ENCODE measurements at places on chromosomes 2 and 18.

DNA sequence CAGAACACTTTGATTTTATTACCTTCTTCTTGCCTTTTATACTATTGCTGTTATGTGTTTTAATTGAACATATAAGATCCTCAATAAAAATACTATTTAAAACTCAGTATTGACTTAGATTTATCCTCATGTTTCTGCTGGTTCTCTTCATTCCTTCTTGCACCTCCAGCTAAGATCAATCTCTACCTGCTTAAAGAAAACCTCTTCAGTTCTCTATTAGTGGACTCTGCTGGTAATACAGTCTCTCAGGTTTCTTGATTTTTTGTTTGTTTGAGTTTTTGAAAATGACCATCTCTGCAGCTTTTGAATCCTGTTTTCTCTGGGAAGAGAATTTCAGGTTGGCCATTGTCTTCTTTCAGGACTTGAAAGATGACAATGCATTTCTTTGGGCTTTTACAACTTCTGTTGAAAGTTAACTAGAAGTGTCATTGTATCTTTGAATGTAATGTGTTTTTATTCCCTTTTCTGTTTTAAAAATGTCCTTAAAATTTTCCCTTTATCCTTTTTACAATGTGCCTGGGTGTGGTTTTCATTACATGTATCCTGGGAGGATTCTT is 29.8 kb upstream of the TMEM131 start:
- no peak for DNase-seq

DNA sequence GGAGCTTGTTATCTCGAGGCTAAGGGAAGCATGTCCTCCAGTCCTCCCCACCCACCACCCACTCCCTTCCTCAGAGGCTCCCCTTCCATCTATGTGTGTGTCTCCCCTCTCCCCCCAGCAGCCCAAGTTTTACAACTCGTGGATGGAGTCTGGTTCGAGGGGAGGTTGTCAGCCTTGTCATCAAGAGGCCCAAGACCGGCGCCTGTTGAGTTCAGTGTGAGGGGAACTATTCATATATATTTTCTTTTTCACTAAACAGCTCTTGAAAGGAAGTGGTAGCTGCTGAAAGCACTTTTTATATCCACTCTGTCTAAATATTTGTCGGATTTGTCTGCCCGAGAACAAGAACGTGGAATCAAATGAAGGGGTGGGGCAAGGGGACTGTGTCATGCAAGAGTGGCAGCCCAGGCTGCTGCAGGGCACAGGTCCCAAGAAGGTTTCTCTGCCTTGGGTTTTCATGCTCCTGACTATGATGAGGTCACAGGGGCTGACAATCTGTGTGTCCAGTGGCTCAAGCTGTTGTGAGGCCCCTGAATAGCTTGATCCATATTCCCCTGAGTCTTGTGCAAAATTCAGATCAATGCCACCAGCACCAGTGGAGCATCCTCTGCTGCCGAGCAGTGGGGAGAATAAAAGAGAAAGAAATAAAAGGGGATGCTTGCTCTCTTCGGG is 35.0 kb downstream of the NRP2 start:
- no peak for DNase-seq

DNA sequence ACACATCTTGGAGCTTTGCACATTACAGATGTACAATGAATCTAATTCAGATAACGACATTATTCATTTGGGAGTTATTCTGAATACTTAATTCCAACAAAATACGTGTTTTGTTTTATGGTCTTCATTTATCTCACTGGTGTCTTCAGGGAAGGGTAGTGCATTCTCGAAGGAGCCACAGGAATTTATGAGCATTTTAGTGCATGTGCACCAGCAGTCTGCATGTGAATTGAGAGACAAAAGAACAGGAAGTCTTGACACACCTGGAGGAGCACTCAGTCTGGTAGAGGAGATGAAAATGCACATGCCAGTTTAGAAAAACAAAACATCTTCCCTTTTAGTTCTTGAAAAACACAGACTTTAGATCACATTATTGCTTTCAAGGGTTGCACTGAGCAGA is 228.7 kb downstream of the LRATD1 start:
- DNase-seq: no peak

GRCh38 chr2:168090366-168091135 is 156.8 kb downstream of the STK39 start:
- no peak for DNase-seq

- no peak for DNase-seq
Measured at GRCh38 chr2:40343902-40344301, 108.0 kb downstream of the SLC8A1 start.

GRCh38 chr2:195659982-195660890 is 3.2 kb downstream of the SLC39A10 start:
- DNase-seq: peak; percentile 73

GRCh38 chr18:13500869-13501542 is 225.4 kb downstream of the FAM210A start:
- DNase-seq: no peak

GRCh38 chr2:15940661-15941480 is 521 bp downstream of the MYCN start:
- no peak for DNase-seq

DNA sequence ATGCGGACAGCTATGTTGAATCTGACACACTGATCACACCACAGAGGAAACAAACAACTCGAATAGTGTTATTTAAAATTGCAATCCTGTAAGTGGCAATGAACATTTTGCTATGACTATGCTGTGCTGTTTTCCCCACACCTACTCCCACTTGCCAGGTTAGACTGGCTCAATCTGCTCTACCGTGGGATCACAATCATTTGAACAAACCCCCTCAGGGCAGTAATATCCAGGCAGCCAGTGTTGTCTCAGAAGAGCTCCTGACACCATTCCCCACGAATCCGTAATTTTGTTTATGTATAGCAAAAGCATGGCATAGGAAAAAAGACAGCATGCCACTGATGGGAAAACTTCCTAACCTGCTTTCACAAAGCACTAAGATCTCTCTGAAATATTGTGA is 284.3 kb downstream of the ERBB4 start:
- no peak for DNase-seq

- no peak for DNase-seq
Measured at GRCh38 chr2:47002480-47003381, 87.1 kb upstream of the MCFD2 start.

GRCh38 chr2:128559533-128560515 is 241.2 kb upstream of the HS6ST1 start:
- no peak for DNase-seq

- DNase-seq: no peak
Measured at GRCh38 chr2:60548311-60548710, 5.1 kb downstream of the BCL11A start.

DNA sequence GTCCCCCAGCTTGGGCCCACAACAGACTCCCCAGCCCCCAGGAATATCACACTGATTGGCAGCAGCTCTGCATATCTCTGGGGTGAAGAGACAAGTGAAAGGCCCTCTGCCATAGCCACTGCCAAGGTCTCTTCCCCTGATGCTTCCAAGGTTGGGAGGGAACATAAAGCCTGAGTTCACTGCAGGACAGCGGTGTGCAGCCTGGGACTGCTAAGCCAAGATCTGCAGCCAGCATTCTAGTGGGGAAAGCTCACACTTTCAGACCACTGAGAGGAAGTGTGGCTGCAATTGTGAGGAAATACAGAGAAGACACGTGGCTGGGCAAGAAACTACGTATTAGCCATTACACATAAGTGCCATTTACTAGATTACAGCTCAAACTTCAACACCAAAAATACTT is 100.7 kb downstream of the MAIP1 start:
- no peak for DNase-seq

DNA sequence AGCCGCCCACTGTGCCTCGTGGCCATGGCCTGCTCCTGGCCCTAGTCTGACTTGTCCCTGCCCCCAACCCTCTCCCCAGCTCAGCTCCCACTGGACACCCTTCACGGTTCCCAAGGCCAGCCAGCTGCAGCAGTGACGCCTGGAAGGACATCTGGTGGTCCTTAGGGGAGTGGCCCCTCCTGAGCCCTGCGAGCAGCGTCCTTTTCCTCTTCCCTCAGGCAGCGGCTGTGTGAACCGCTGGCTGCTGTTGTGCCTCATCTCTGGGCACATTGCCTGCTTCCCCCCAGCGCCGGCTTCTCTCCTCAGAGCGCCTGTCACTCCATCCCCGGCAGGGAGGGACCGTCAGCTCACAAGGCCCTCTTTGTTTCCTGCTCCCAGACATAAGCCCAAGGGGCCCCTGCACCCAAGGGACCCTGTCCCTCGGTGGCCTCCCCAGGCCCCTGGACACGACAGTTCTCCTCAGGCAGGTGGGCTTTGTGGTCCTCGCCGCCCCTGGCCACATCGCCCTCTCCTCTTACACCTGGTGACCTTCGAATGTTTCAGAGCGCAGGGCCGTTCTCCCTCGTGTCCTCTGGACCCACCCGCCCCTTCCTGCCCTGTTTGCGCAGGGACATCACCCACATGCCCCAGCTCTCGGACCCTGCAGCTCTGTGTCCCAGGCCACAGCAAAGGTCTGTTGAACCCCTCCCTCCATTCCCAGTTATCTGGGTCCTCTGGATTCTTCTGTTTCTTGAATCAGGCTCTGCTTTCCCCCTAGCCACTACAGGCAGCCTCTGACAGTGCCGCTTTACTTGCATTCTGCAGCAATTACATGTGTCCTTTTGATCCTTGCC is 35.8 kb downstream of the ANO7 start:
- DNase-seq: no peak

GRCh38 chr18:78926243-78926615 is 53.4 kb upstream of the SALL3 start:
- no peak for DNase-seq

GRCh38 chr2:233976690-233977294 is 59.6 kb downstream of the TRPM8 start:
- DNase-seq: no peak

GRCh38 chr2:136327162-136327852 is 209.4 kb upstream of the CXCR4 start:
- DNase-seq: peak; percentile 24

DNA sequence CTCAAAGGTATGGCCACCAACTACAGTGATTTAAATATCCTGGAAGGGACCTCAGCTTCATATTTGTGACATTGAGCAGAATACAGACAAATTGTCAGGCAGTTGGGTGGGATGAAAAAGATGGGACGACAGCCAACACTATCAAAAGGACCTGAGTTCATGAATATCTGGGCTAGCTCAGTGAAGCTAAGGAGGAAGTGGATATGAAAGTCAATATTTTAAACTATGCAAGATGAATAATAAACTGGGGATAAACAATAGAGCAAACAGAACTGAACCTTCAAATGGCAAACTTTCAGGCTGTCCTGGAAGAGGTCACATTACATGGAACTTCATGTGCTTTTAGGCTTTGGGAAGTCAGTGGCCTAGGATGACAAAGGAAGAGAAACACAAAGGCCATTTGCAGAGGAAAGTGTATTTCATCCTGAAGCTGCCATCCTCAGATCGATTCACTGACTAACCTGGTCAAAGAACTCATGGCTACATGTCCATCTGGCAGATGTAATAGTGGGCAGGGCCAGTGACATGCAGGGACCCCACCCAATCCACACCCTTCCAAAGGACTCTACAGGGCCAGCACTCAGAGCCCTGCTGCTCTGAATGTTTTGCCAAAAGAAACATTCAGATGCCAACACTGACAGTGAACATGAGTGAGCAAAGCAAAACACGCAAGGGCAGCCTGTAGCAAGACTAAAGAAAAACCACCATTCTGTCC is 175.7 kb downstream of the ETAA1 start:
- no peak for DNase-seq

DNA sequence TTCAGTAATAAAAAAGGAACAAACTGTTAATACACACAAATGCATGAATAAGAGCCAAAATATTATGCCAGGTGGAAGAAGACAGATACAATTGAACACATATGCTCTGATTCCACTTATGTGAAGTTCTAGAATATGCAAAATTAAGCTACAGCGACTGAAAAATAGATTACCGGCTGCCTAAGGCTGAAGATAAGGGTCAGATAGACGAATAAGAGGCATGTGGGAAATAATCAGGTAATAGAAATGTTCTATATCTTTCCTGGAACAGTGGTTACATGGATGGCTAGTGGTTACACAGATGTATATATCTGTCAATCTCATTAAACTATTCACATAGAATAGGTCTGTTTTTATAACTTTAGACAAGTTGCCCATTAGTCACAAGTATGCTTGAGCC is 51.9 kb upstream of the REG3G start:
- no peak for DNase-seq

GRCh38 chr2:52475590-52475989 is 1292.0 kb upstream of the CHAC2 start:
- DNase-seq: no peak

- no peak for DNase-seq
Measured at GRCh38 chr2:146762786-146763185, 1082.0 kb upstream of the ACVR2A start.

GRCh38 chr2:208252716-208253492 is 2.0 kb downstream of the IDH1 start:
- no peak for DNase-seq

DNA sequence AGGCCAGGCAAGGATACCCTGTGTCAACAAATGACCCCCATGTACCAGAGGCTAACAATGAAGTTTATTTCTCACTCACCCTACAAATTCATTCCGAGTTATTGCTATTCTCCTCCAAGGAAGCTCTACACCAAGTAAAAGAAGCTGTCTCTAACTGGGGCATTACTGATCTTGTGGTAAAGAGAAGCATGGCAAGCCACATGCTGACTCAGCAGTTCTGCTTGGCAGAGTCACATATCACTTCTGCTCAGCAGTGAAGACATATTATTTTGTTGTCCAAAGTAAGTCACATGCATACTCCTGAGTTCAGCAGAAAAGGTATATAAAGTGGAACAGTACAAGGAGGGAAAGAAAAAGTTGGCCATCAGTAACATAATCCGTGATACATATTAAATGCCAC is 315.8 kb downstream of the GULP1 start:
- no peak for DNase-seq

DNA sequence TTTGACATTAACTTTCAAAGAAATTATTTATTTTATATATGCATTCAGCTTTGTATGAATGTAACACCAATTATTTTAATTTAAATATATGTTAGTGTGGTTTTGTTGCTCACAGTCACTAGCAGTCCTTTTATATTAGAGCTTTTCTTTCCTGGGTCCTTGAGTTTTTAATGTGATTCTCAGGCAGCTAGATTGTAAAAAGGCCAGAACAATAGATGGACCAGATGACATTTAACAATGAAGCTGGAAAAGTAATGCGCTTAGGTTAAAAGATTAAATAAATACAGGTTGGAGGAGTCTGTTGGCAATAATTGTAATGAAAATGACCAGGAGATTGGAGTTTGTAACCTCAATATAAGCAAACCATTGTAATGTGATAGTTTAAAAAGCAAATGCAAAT is 171.1 kb downstream of the FTCDNL1 start:
- no peak for DNase-seq

DNA sequence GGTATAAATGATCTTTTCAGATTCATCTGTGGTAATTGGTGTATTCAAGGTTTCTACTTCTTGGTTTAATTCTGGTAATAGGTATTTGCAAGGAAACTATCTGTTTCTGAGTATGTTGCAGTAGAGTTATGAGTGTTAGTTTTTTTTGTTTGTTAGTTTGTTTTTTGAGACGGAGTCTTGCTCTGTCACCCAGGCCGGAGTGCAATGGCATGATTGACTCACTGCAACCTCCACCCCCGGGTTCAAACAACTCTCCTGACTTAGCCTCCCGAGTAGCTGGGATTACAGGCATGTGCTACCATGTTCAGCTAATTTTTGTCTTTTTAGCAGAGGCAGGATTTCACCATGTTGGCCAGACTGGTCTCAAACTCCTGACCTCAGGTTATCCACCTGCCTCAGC is 60.9 kb upstream of the IL1R2 start:
- DNase-seq: no peak
